ENCODE measurements at places on chromosomes 1 and 21. TPM values are rescaled to one million over a fixed set of nuclear protein-coding genes. Genes with fewer than 3 reads are reported as not detected.

The HES2 gene
- not detected for total RNA-seq

The PLEKHA6 gene
- 18.1 TPM for total RNA-seq

The GPA33 gene
- total RNA-seq, result not detected

The SPAG17 gene
- total RNA-seq, result not detected

The TNFAIP8L2 gene
- 4.8 TPM for total RNA-seq

The ACAP3 gene
- 20.4 TPM for total RNA-seq

The KIF21B gene
- 1.5 TPM for total RNA-seq

DNA sequence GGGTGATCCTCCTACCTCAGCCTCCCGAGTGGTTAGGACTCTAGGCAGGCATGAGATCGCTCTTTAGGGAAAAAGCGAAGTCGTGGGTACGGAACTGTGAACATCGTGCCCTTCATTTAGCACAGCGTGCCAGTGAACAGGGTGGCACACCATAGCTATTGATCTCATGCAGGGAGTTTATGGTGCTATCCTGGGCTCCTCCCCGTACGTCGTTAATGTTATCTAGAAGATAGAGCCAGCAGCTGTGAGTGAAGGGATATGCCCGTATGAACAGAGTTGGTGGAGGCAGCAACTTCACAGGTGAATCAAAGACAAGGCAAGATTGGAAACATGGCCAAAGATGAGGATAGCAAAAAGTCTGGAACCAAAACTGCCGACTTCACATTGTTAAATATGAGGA, 11.2 kb downstream of the CLCN6 start:
- no peaks in the 10 kb centered on the region for H3K27me3 ChIP-seq
- H3K4me1 ChIP-seq, result no peaks in the 10 kb centered on the region
- no peak for DNase-seq
- no peak overlapping the region for H3K4me3 ChIP-seq

- H3K36me3 ChIP-seq, result no peaks in the 10 kb centered on the region
- H3K27ac ChIP-seq, result no peak overlapping the region
- H3K27me3 ChIP-seq, result no peaks in the 10 kb centered on the region
- no peak overlapping the region for H3K4me3 ChIP-seq
These were observed 6.8 kb upstream of the AADACL3 start for GRCh38 chr1:12709091-12709491.

DNA sequence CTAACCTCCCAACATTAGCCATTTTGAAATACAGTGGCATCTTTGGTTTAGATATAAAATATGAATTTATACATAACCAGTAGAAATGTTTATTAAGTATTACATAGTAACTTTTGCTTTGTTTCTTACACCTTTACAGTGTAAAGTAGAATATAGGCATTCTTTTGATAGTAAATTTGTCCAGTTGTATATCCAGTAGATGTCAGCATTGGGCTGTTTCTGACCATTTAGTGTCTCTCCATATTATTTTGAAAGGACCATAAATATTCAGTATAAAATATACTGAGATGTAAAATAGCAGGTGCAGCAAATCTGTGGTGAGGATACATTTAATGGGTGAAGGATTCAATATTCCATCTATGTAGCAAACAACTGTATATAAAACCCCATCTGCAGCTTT, 115.8 kb upstream of the ZRANB2 start:
- no peaks in the 10 kb centered on the region for H3K27me3 ChIP-seq
- no peak overlapping the region for H3K27ac ChIP-seq
- H3K4me3 ChIP-seq, result no peak overlapping the region
- H3K4me1 ChIP-seq, result no peaks in the 10 kb centered on the region

- H3K27me3 ChIP-seq, result no peaks in the 10 kb centered on the region
- DNase-seq, result no peak
- no peaks in the 10 kb centered on the region for H3K36me3 ChIP-seq
- H3K27ac ChIP-seq, result no peak overlapping the region
- H3K4me1 ChIP-seq, result no peaks in the 10 kb centered on the region
These were observed 530.8 kb upstream of the BEND5 start for GRCh38 chr1:49307457-49307856.

DNA sequence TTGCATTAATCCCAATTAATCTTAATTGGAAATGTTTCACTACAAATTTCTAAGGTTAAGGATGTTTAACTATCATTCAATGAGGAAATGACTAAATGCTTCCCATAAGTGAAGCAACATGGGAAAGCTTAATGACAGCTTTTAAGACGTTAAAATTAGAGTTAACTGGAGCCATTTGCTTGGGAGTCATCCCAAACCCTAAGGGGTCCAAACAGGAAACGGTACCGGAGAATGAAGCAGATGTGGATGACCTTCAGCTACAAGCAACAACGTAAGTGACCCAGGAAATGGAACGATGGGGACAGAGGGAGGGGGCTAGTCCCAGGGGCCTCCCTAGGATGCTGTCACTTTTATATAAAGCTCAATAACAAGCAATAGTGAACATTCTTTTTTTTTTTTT, 62.2 kb downstream of the CAPZB start:
- no peaks in the 10 kb centered on the region for H3K27me3 ChIP-seq
- peaks cover 14% of the 10 kb centered on the region for H3K36me3 ChIP-seq
- no peaks in the 10 kb centered on the region for H3K4me1 ChIP-seq
- H3K27ac ChIP-seq, result peak overlapping the region; percentile 81
- H3K4me3 ChIP-seq, result no peak overlapping the region

DNA sequence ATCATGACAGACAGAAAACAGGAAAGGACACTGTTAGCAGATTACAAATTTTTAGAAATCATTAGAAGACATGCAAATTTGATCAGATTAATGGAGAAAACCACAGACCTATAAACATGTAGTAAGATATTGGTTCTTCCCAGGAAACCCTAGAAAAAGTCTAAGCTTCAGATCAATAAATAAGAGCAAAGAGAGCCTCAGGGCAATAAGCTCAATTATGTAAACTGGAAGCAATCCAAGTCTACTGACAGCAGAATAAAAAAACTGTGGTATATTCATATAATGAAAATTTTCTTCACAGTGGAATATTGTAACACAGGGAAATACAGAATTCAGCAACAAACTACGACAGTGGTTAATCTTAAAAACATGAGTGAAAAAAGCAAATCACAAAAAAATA, 36.3 kb downstream of the NRDC start:
- no peaks in the 10 kb centered on the region for H3K27me3 ChIP-seq
- H3K27ac ChIP-seq, result no peak overlapping the region
- no peaks in the 10 kb centered on the region for H3K4me1 ChIP-seq
- DNase-seq, result no peak
- peaks cover 7% of the 10 kb centered on the region for H3K36me3 ChIP-seq
- H3K4me3 ChIP-seq, result no peak overlapping the region

DNA sequence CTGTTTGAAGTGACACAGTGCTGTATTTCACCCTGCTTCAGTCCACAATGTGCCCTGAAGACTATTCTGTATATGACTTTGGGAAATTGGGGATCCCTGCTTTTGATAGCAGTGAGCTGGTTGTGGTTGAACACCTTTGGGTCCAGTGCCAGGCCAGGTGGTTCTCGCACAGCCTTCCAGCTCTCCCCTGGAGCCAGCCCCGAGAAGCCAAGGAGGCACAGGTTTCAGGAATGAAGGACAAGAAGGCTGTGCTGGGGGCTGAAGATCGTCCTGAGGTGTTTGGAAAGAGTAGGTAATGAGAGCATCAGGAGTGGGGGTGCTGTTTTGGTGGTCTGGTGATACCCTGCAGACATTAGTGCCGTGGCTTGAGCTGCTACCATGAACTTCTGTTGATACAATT, 131.4 kb upstream of the COL6A1 start:
- no peak for DNase-seq
- no peak overlapping the region for H3K4me3 ChIP-seq

- H3K27me3 ChIP-seq, result no peaks in the 10 kb centered on the region
- H3K4me3 ChIP-seq, result no peak overlapping the region
- H3K27ac ChIP-seq, result no peak overlapping the region
- H3K4me1 ChIP-seq, result no peaks in the 10 kb centered on the region
- no peaks in the 10 kb centered on the region for H3K36me3 ChIP-seq
These were observed 5.1 kb upstream of the FRRS1 start for GRCh38 chr1:99771513-99771918.

DNA sequence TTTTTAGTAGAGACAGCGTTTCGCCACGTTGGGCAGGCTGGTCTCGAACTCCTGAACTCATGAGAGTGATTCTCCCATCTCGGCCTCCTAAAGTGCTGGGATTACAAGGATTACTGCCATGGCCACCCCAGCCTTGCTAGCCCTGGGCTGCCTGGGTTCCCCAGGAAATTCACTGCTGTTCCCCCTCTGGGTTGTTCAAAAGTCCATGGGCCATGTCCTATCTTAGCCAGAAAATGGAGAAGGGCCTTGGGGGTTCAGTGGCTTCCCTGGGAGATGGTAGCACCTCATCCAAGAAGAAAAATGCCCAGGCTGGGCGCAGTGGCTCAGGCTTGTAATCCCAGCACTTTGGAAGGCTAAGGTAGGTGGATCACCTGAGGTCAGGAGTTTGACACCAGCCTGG, 20.9 kb downstream of the SLC26A9 start:
- no peaks in the 10 kb centered on the region for H3K4me1 ChIP-seq
- no peak overlapping the region for H3K27ac ChIP-seq
- H3K27me3 ChIP-seq, result no peaks in the 10 kb centered on the region
- no peaks in the 10 kb centered on the region for H3K36me3 ChIP-seq

DNA sequence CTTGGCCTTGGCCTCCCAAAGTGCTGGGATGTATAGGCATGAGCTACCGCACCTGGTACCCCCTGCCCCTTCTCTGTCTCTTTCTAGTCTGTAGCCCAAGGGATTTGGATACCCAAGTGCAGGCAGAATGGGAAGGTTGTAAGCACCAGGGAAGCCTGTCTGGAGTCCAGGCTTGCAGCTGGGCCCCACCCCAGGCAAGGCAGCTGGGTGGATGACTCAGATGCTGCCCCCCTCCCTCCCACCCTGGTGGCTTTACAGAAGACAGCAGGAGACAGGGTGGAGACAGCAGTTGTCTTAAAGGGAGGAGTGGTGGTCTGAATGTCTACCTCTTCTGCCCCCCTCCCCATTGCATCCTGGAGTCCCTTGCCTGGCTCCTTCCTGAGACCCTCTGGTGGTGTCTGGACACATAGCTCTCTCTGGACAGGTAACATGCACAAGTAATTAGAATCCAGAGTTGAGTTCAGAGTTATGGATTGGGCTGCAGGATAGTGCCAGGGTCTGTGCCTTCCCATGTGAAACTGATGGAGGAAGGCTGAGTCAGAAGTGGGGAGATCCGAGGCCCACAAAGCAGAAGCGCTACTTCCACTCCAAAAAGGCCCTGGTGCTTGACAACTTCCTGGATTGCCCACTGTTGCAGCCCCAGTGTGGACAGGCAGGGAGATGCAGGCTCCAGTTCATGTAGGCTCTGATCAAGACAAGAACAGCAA, 5.1 kb downstream of the LMNA start:
- DNase-seq, result peak; percentile 80
- peak overlapping the region; percentile 97 for H3K27ac ChIP-seq
- H3K27me3 ChIP-seq, result no peaks in the 10 kb centered on the region
- H3K36me3 ChIP-seq, result peaks cover 5% of the 10 kb centered on the region

DNA sequence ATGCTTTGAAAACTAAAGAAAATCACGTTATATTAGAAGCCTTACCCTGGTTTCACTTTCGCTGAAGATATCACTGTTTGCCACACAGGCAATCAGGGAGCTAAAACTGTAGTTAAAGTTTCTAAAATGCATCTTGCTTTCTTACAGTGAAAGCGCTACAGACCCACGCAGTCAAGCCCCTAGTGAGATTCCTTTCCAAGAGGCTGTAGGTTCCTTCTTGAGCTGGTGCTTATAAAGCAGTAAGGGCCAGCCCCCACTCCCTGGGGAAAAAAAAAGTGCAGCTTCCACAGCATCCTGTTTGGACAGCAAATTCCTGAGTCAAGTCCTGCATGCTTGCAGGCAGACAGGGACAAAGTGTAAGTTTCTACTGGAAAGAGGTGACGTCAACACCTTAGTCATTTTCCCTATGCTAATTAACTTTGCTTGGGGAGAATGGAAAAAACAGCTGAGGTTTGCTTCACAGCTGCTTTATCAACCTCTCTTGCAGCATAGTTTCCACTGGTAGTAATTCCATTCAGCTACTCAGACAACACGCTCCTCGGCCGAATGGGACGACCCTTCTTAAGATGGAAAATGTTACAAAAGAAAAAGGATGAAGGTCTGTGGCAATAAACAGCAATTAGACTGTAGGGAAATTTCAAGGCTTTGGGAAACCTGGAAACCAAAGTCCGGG, 14.7 kb upstream of the KCNE1 start:
- peaks cover 77% of the 10 kb centered on the region for H3K4me1 ChIP-seq
- H3K27me3 ChIP-seq, result no peaks in the 10 kb centered on the region
- H3K36me3 ChIP-seq, result no peaks in the 10 kb centered on the region
- peak overlapping the region; percentile 84 for H3K27ac ChIP-seq

GRCh38 chr21:36654324-36654723, 44.6 kb upstream of the SIM2 start:
- no peaks in the 10 kb centered on the region for H3K27me3 ChIP-seq
- H3K4me1 ChIP-seq, result no peaks in the 10 kb centered on the region
- no peak overlapping the region for H3K4me3 ChIP-seq
- no peak for DNase-seq
- no peak overlapping the region for H3K27ac ChIP-seq
- H3K36me3 ChIP-seq, result no peaks in the 10 kb centered on the region

GRCh38 chr1:178477841-178478240, 18.9 kb downstream of the CLEC20A start:
- H3K4me1 ChIP-seq, result no peaks in the 10 kb centered on the region
- H3K36me3 ChIP-seq, result peaks cover 39% of the 10 kb centered on the region
- H3K27ac ChIP-seq, result no peak overlapping the region
- no peak for DNase-seq
- no peak overlapping the region for H3K4me3 ChIP-seq
- H3K27me3 ChIP-seq, result no peaks in the 10 kb centered on the region

GRCh38 chr1:46067652-46068051, 64.8 kb downstream of the PIK3R3 start:
- H3K4me1 ChIP-seq, result no peaks in the 10 kb centered on the region
- H3K36me3 ChIP-seq, result peaks cover 4% of the 10 kb centered on the region
- H3K27me3 ChIP-seq, result no peaks in the 10 kb centered on the region
- no peak overlapping the region for H3K27ac ChIP-seq
- H3K4me3 ChIP-seq, result no peak overlapping the region
- DNase-seq, result no peak

DNA sequence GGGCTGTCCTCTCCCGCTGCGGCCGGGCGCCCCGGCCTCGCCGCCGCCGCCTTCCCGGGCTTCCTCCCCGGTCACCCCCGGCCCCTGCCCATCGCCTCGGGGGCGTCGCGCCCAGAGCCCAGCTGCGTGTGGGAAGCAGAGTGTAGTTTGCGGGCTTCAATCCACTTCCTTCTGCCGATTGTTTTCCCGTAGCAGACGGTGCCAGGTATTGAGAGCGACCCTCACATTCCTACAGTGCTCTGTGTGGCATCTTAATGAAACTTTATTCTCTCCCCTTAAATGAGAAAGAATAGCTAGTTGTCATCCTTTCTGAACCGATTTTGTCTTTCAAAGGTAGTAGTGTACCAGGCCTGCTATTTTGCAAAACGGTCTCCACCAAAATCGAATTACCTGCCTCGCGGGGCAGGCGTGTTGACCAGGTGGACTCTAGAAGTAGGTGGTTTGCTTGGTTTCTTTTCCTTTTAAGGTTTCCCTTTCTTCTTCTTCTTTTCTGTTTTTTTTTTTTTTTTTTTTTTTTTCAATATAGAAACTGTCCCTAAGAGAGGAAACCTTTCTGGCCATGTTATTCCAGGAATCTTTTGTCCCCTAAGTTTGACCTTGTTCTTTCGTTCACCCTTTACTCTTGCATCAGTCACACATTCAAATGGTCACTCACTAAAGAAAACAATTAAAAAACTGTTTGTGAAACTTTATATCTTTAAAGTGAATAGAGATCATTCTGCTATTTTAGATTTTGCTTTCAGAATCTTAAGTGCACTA, 881 bp downstream of the USP25 start:
- no peak for DNase-seq
- H3K36me3 ChIP-seq, result no peaks in the 10 kb centered on the region
- no peaks in the 10 kb centered on the region for H3K27me3 ChIP-seq
- peak overlapping the region; percentile 93 for H3K27ac ChIP-seq
- peaks cover 29% of the 10 kb centered on the region for H3K4me1 ChIP-seq

- no peaks in the 10 kb centered on the region for H3K27me3 ChIP-seq
- DNase-seq, result no peak
- H3K4me1 ChIP-seq, result no peaks in the 10 kb centered on the region
These were observed 8.1 kb upstream of the XPR1 start for GRCh38 chr1:180623579-180624347.
